Esophagus squamous epithelium (tissue), 5 donors: ENCODE measurements at places on chromosomes 3 and 15.

GRCh38 chr3:86481031-86481430, 509.9 kb downstream of the VGLL3 start:
- no peak for DNase-seq

DNA sequence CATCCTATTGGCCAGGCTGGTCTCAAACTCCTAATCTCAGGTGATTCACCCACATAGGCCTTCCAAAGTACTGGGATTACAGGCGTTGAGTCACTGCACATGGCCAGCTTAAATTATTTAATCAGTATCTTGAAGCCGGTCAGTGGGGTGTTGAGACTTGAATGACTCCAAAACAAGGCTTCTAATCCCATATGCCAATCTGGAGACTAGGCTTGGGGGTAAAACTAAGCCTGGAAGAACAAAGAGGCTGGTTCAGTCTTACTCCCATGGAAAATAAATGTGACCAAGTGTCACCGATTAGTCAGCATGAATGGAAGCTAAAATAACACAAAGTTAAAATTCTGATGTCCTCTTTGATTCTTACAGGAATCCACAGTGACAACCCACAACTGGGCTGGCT, 509.1 kb downstream of the FOXP1 start:
- no peak for DNase-seq

- no peak for DNase-seq
Measured at GRCh38 chr3:159077860-159078259, 276.0 kb downstream of the MFSD1 start.

GRCh38 chr15:93330912-93331544, 242.0 kb upstream of the RGMA start:
- no peak for DNase-seq

DNA sequence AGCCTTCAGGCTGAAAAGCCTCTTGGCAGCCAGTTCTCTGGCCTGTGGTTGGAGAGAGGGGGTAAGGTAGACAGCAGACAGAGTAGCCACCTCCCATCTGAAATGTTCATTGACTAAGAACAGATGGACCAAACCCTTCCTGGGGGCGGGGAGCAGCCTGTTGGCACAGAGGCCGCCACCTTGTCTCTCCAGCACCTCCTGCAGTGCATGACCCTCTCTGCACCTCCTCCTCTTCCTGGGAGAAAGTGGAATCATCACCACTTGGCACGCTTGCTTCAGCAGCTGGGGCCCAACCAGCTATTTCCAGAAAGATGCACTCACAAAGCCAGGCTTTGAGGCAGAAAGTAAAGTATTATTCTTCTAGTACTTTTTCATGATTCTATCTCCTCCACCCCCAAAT, 313.4 kb upstream of the CHRM5 start:
- no peak for DNase-seq

DNA sequence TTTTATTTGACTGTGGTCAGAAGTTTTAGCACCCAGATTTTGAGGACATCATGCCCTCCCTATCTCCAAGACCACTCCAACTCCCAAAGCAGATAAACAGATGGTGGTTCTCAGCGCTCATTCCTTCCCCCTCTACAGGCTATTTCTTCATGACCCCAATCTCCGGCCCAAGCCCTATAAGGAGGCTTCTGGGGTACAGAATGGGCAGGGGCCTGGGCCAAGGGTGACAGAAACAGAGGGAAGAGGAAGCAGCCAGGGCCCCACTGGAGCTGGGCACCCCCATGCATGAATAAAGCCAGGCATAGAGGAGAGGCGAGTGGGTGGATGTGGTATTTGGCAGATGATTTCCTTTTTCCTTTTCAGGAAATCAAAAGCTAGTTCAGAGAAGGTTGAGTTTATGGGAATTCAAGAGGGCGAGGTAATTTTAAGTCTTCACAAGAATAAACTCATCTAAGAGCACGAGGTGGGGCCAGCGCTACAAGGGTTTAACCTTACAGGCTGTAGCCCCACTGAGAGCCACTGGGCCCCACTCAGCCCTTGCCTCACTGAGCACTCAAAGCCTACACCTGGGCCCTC, 104.8 kb upstream of the HERC1 start:
- DNase-seq, result no peak

GRCh38 chr3:56985878-56986277, 74.6 kb upstream of the SPATA12 start:
- DNase-seq, result no peak

DNA sequence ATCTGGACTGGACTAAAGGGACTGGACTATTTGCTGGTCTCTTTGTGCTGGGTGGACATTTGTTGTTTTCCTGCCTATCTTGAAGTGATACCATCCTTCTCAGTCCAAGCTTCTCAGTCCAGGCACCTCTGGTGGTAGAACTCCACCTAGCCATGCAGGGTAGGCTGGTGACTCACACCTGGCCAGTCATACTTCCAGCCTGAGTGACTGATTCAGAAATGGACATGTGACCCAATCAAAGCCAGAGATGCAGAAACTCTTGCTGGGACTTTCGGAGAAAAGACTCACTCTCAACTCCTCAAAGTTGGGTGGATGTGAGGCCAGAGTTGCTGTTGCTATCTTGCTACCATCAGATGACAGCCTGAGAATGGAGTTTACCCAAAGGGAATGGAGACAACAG, 5.6 kb upstream of the ASB14 start:
- DNase-seq, result no peak

DNA sequence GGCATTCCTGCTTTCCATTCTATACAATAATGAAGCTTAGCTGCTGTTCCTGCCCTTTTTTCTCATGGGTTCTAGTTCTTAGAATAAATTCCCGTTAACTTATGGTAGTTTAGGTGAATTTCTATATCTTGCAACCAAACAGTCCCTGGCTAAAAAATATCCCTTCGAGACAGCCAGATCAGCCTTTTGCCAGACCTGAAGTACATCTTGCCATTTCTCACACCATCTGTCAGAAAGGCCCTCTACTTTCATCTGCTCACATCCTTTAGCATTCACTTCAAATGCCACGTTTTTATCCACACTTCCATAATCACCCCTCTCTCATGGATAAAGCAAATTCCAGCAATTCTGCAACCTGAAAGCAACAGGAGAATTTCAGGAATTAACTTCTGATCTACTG, 145.4 kb downstream of the GAP43 start:
- no peak for DNase-seq

DNA sequence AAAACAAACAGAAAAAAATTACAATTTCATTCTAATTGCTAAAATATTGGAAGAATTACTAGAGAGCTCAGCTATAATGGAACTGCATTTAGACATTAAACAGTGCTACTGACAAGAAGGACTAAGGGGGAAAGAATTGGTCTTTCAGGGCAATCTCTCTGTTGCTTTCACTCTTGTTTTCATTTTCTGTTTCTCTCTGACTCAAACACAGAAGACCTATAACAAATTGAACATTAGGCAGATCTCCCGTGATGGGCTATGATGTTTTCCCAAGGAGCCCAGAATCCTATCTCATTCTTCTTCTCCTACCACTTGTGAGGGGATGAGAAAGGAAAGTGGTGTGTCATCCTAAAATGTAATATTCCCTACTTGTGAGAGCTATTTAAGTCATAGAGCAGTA, 358.0 kb upstream of the TGFBR2 start:
- no peak for DNase-seq
